ENCODE measurements at places on chromosomes 16 and 17.

DNA sequence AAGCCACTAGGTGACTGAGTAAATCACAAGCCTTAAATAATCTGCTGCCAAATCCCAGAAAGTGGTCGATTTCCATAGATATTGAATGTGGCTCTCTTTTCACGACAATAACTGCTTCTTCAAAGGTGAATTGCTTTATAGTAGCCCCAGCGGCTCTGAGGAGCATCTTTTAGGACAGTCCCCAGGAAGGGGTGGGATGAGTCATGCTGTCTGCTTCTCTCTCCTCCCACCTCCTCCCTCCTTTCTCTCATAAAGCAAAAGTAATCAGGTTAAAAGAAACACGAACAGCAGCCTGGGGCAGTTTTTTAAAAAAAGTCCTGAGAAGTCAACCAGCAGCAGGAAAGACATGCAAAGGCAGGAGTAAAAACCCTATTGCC, 1.8 kb downstream of the KIAA0513 start:
- peak; percentile 29 for DNase-seq

DNA sequence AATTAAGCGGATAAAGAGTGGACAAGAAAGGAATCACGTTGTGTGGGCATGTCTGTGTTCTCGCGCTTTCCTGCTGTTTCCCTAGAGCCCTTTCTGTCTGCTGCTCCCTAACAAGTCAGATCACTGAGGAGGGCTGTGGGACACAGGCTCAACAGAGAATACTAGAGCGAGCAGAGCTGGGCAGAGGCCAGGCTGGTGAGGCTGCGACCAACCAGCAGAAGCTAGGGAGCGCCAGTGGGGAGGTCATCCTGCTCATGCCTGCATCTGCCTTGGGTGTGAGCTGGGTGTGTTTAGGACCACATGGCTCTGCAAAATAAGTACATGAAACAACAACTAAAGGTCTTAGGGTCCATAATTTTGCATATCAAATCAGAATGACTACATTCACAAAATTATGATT, 11.5 kb upstream of the FOXJ1 start:
- DNase-seq = no peak

DNA sequence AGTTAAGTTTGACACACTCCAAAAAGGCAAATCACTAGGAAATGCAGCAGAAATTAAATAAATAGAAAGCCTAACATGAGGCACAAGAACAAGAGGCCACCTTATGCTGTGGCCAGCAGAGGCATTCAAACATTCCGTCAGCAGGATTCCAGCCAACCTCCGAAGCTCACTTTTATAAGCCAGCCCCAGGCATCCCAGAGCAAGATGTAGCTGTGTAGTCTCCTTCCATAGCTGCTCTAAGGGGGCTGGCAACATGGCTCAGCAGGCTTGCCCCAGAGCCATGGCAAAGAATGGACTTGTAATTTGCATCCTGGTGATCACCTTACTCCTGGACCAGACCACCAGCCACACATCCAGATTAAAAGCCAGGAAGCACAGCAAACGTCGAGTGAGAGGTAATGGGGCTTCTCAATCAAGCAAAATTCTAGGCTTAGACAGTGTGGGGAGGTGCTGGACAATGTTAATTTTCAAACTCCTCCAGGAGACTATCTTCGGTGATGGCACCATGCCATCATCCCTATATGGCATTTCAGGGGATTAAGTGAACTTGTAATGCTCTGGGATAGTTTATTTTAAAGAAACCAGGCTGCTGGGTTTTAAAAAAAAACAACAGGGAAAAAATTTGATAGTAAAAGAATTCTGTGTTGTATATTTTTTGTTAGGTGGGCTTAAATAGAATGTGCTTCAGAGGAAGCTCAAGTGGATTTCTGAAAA, at the start of gene CLEC3A:
Gene CLEC3A (plus strand): TSS at position 202 of the 714 bp plus-strand sequence. CDS start 79 bp downstream, at position 281.
- DNase-seq = no peak

DNA sequence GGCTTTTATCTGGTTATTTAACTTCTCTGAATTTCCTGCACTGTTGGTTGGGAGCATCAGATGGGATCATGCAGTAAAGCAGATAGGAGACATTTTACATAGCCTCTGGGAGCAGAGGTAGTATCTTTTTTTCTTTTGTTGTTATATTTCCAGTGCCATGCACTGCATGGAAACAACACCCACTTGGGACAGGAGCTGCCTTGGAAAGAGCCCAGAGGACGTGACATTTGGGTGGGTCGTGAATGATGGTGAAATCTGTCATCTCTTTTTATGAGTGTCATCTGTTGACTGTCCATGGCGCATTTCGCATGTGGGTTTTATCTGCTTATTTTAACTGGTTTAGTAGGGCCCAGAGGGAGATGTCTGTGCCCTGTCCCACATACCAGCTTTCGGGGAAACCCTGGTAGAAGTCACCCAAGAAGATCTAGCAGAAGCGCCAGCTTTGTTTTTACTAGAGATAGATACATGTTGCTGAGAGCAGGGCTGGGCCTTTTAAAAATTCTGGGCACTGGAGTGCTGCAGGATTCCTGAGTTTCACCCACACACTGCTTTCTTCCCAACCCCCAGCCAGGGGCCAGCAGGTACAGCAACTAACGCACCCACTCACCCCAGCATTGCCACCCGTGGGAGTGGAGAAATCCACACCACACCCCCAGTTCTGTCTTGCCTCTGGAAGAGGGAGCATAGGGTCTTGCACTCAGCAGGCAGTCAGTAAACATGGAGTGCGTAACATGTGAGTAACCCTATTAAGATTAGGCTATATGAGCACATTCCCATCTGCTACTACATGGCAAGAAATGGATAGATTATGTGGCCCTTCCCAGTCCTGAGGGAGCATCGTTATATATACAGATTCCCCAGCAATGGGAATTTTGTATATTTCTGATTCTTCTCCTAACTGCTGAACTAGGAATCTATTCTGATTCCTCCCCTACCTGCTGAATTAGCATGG, 8.4 kb upstream of the TERF2 start:
- no peak for DNase-seq

- DNase-seq = no peak
Measured at GRCh38 chr16:84080378-84080777, 36.4 kb downstream of the MBTPS1 start.

- no peak for DNase-seq
Measured at GRCh38 chr17:7557775-7558543, 591 bp upstream of the TNFSF13 start.

GRCh38 chr17:48551596-48552465, 6.9 kb upstream of the HOXB2 start:
- DNase-seq = no peak

GRCh38 chr16:88194397-88195268, 188.1 kb upstream of the ZNF469 start:
- DNase-seq = no peak

DNA sequence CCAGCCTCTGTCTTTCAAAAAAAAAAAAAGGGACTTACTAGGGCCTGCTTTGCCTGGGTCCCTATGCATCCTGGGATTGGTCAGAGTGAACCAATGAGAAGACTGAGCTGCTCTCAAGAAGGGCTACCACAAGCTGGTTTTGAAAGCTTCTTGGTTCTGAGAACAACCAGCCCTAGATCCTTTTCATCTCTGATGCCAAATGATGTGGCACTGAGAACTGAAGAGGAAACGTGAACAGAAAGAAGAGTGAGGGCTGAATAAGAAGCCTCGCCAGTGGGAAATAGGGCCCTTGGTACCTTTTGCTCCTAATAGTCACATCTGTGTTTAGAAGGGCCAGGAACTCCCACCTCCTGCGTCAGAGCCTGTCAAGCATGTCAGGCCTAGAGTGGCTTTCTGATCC, 10.7 kb downstream of the TACO1 start:
- no peak for DNase-seq

GRCh38 chr17:59804901-59805465, 87.8 kb downstream of the TUBD1 start:
- DNase-seq = no peak

GRCh38 chr17:45156242-45156641, 5.4 kb upstream of the HEXIM2 start:
- no peak for DNase-seq

GRCh38 chr16:88087517-88087877, 136.3 kb downstream of the BANP start:
- DNase-seq = no peak

DNA sequence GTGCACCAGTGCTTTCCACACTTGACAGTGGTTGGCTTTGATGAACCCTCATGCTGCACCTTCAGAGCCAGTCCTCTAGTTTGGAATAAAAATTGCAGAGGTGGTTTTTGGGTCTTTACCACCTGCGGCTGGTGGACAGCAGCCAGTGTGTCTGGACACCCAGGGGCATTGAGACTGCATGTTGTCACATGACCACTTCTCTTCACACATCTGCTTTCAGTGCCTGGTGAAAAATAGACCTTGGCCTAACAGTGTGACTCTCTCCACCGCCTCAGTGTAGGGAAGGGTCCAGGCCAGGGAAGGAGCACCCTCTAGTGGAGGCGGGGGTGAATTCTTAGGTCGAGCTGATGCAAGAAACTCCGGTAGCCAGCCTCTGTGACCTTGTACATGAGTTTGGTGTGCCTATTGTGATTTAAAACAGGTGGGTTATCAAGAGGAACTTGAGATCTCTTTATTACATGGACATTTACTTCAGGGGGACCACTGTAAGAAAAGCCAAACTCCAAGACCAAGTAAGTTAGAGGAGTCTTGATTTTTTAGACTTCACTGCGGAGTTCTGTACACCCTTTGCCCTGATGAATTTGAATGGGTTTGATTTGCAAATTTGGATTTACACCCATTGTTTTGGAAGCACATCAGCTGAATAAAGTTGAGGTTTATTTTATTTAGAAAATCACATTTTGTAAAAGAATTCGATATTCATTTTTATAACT, 17.9 kb downstream of the GOSR2 start:
- peak; percentile 41 for DNase-seq

DNA sequence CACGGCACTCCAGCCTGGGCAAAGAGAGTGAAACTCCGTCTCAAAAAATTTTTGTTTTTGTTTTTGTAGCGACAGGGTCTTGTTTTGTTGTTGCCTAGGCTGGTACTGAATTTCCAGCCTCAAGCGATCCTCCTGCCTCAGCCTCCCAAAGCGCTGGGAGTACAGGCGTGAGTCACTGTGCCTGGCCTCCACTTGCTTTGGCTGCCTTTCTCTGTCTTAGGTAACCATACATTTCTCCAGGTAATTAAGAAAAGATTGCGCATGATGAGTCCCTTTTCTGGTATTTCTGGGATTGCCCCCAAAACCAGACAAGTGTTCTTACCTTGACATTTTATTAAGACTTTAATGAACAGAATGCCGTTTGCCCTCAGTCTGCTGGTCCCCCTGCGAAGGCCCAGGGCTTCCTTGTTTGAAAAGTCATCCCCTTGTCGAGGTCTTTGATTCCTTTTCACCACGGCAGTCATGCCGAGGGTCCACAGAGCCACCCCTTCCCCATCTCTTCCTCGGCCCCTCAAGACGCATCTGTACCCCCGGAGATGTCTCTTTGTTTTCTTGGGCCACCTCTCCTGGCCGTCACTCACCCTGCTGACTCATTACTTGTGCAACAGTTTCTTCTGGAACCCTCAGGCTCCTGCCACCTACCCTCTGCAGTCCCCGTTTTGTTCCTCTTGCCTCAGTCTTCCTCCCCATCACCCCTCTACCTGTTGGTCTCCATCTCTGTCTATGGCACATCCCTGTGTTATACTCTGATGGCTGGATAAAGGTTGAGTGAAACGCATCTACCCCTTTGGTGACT, 151.0 kb downstream of the SEC14L1 start:
- DNase-seq = no peak

All from stimulated activated CD8-positive, alpha-beta memory T cell treated with anti-CD3 and anti-CD28 coated beads, Interleukin-4, amount 100 ng/mL, for 1 hour (primary cell).